ENCODE measurements at places on chromosomes 2 and 18. TPM values are rescaled to one million over a fixed set of nuclear protein-coding genes. Genes with fewer than 3 reads are reported as not detected.

Gene DSG4
- not detected for total RNA-seq

Gene OST4
- 130 TPM for total RNA-seq

GRCh38 chr2:221322741-221323140 is 249.4 kb downstream of the EPHA4 start:
- no peak overlapping the region for H3K4me3 ChIP-seq
- H3K27me3 ChIP-seq, result no peaks in the 10 kb centered on the region
- no peaks in the 10 kb centered on the region for H3K4me1 ChIP-seq
- no peaks in the 10 kb centered on the region for H3K36me3 ChIP-seq
- no peak overlapping the region for H3K27ac ChIP-seq
- DNase-seq, result no peak

- no peak overlapping the region for H3K4me3 ChIP-seq
- H3K36me3 ChIP-seq, result no peaks in the 10 kb centered on the region
- no peak overlapping the region for H3K27ac ChIP-seq
- H3K27me3 ChIP-seq, result no peaks in the 10 kb centered on the region
- no peak for DNase-seq
Observed at GRCh38 chr2:179243046-179243445, 21.6 kb downstream of the SESTD1 start.

- H3K27me3 ChIP-seq, result no peaks in the 10 kb centered on the region
- peak overlapping the region; percentile 52 for H3K27ac ChIP-seq
- no peak overlapping the region for H3K4me3 ChIP-seq
- H3K36me3 ChIP-seq, result no peaks in the 10 kb centered on the region
Observed at GRCh38 chr2:101921319-101921952, 70.3 kb upstream of the IL1R2 start.

GRCh38 chr2:181275643-181276070 is 181.5 kb upstream of the ITGA4 start:
- no peak for DNase-seq
- H3K36me3 ChIP-seq, result no peaks in the 10 kb centered on the region
- H3K4me1 ChIP-seq, result no peaks in the 10 kb centered on the region

- DNase-seq, result peak; percentile 75
- no peaks in the 10 kb centered on the region for H3K27me3 ChIP-seq
- no peak overlapping the region for H3K4me3 ChIP-seq
- H3K27ac ChIP-seq, result peak overlapping the region; percentile 30
Observed at GRCh38 chr2:240959941-240960308, 38.5 kb upstream of the SNED1 start.

Measured in upper lobe of left lung (tissue), 6 donors.